ENCODE measurements at places on chromosomes 2 and 18.

DNA sequence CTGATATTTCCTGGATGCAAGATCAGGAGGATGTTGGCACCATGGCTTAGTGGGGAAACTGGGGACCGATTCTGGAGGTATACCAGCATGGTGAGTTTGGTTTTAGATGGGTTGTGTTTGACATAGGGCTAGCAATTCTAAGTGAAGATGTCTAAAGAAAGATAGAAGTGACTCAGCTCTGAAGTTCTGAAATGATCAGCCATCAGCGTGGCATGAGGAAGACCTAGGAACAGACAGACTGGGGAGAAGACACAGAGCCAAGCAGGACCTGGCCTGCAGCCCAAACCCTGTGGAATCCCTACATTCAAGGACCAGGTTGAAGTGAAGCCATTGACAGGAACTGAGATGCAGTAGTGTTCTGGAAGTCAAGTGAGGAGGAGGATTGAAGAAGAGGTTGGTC, 39.8 kb downstream of the HRH4 start:
- DNase-seq, result no peak

- DNase-seq, result no peak
Observed at GRCh38 chr18:65735155-65735554, 15.7 kb upstream of the CDH7 start.

DNA sequence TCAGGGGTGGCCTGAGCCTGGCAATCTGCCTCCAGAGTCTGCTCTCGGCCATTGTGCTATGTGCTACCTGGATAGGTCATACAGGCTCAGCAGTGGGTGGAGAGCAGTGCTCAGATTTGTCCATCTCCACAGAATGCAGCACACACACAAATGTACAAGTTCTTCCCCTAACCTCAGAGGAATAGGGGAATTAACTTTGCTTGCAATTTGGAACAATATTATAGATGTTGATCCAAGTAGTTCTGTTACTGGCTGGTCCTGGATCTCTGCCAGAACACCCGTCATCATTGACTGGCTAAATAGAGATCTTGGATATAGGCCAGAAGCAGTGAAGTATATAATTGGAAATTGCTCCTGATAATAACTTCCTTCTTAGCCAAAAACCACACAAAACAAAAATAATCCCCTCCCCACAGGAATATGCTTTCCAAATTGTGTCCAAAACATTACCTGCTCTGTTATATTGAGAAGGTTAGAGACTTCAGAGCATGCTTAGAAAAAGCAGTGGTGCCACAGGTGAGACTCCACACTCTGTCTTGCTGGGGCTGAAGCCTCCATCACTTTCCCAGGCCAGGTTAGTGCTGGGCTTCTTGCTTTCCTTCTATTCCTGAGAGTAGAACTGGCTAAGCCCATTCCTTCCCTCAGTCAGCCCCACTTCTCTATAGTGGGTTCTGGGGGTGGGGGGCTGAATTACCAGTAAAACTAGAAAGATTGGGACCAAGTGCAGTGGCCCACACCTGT, 38.8 kb downstream of the NCAPH start:
- peak; percentile 52 for DNase-seq

DNA sequence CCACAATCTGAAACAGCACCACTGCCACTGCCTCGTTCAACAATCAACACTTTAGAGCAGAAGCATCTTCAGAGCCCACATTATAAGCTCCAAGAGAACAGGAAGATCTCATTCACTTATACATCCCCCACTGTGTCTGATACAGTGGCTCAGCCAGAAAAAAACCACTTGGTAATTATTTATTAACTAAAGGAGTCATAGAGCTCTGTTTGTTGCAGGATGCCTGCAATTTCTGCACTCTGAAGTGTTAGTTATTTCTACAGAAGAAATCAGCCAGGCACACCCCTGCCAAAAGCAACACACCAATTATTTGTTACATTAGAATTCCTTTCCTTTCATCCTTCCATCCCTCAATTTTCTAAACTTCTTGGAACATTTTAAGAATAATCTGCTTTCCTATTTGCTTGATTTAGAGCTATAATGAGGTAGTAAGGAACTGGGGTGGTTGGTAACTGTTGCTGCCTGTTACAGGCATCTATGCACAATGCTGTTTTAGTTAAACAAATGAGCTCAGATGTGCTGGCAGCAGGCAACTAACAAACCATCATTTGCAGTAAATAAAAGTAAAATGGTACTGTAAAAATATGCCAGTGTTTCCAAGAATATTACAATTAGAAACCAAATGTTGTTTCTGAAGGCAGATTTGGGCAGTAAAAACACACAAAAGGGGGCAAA, 59.9 kb downstream of the DYM start:
- DNase-seq, result no peak

- peak; percentile 55 for DNase-seq
Observed at GRCh38 chr2:164599954-164600589, 21.2 kb downstream of the GRB14 start.

DNA sequence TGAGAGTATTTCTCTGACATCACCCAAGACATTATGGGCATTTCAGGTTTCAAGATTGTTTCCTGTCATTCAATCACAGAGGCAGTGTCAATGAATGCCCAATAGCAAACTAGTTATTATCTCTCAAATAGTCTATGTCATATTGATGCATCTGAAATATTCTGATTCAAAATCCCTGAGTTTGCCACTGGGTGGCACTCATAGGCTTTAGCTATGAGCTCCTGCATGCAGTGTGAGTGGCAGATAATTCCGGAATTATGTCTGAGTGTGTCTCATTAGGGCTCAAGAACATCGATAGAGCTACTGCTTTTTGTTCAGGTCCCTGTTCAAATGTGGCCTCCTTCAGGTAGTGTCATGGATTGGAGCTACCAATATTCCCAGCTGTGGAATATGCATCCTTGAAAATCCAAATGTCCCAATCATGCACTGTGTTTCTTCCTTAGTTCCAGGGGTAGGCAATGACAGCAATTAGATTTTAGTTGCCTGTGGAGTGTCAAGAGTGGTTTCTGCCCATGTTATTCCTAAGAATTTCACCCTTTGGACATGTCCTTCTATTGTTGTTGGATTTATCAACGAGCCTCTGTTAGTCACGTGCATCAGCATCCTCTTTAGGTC, 7.8 kb upstream of the OR6B3 start:
- DNase-seq, result peak; percentile 48

DNA sequence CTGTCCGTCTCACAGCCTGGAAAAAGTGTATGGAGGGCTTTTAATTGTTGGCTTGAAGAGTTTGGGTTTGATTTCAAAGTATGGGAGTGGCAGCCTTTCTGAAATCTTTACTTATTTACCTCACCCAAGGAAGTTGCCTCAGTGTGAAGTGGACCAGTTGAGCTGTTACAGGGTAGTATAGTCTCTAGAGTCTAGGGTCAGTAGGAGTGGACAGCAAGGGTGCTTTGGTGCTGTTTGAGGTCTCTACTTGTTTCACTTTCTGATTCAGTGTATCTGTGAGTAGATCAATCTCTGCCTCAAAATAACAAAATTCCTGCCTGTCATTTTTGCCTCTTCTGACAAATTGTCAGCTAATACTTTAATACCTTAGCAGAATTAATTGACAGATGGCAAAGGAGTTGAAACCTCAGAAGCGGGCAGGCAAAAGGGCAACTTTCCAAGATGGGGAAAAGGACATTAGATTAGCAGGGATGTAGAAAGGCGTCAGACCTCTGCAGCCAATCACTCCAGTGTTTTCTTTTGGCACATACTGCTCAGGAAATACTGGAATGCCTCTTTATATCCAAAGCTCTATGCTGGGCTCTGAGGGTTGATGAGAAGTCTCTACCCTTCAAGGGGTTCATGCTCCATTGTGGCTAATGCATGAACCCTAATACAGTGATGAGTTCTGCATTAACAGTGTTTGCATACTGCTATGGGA, 5.9 kb downstream of the RIOK3 start:
- no peak for DNase-seq

GRCh38 chr2:218733171-218734021, 22.8 kb downstream of the TTLL4 start:
- no peak for DNase-seq

DNA sequence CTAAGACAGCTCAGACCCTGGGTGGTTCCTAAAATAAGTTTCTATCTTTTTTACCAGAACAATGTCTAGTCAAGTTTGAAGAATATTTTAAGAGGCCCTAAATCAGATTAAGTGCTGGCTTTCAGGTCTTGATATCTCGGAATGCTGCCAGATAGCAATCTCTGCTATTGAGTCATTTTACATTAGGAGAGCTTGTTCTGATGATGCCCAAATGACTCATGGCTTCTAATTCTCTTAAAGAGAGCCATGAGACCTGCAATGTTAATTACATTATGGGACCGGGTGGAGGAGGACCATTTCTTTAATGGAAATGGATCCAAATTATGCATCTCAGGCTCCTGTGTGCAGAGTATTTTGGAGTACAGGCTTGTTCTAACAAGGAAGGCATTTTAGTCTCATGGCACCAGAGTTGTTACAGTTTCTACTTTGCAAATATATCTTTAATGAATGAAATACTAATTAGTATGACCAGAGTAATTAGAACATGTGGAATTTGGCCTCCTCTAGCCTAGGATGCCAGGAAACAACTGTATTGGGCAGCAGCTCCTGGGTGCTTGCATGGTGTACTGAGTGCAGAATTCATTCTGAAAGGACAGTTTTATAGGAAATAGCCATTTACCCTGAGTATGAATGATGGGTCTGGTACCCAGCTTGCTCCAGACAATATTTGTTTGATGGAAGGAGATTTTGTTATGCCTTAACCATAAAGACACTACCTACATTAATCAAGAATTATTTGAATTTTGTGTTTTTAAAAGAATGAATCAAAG, 94.0 kb upstream of the SULT1C3 start:
- DNase-seq, result peak; percentile 66

DNA sequence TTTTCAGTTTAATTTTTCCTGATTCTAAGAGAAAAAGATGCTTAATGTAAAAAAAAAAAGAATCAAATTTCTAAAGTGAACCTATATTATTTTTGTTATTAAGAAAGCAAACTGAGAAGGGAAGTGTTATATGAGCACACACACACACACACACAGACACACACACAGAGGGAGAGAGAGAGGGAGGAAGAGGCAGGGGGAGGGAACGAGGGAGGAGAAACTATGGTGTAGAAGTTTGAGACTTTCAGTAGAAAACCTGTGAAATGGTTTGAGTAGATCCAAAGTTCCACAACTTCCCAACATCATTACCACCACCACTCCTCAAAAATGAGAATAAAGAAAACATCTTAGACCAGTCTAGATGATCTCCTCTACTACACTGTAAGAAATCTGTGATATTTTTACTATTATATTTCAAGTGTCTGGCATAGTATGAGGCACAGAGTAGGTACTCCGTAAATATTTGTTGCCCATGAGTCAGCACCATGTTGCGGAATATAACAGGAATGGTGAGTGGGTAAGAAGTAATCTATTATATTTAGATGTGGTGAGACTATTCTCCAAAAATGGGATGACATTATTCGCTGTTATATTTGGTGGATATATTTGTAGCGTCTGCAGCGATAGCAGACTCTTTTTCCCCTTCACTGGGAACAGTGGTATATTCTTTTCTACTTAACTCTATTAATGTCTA, 149.4 kb upstream of the DNMT3A start:
- DNase-seq, result peak; percentile 50

- DNase-seq, result peak; percentile 53
Observed at GRCh38 chr2:74835831-74836674, 2.1 kb downstream of the HK2 start.

DNA sequence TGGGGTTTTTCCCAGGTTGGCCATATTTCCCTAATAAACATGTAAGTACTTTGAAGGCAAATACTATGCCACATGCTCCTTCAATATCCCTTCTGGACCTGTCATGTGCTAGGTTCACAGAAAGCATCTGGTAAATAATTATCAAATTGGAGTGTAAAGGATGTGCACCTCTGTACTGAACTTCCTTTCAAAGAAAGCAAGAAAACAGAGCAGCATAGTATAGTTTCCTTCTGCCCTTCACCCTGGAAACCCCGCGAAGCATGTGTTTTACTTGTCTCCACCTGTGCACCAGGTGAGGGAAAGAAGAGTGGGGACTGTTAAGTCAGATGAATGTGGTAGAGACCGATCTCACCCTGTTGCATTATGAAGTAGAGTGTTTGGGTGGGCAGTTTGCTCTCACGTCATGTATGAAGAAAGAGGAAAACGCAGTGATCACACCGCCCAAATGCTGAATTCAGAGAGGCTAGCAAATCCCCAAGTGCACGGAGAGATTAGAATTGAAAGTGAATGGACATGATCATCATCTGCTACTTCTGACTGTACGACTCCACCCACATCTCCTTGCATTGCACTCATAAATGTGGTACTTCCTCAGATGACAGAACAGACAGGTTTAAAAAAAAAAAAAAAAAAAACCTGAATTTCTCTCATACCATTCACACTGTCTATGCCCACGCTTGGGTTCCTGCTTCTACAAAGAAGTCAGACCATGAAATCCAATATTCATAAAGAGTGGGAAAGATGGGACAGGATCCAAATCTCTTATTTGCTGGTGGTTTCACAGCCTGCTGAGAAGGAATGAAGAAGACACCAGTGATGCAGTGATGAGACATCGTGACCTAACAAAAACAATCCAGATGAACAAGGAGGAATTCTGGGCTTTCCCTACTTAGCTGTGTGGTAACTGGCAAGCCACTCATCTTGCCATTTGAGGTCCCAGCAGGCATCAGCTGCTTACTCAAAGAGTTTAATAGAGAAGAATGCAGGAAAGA, 448.6 kb downstream of the BCL11A start:
- DNase-seq, result no peak

DNA sequence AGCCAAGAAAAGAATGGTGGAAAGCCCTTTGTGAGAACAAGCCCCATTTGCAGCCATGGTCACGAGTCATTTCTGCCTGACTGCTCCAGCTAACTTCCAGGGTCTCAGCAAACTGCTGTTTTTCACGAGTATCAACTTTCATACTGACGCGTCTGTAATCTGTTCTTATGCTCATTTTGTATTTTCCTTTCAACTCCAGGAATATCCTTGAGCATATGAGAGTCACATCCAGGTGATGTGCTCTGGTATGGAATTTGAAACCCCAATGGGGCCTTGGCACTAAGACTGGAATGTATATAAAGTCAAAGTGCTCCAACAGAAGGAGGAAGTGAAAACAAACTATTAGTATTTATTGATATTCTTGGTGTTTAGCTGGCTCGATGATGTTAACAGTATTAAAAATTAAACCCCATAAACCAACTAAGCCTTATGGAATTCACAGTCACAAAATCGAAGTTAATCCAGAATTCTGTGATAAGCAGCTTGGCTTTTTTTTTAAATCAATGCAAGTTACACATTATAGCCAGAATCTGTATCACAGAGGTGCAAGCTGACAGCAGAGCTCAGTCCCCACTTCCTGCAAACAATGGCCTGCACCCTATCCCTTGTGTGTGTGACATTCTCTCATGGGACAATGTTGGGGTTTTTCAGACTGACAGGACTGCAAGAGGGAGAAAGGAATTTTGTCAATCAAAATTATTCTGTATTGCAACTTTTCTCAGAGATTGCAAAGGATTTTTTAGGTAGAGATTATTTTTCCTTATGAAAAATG, 26.1 kb downstream of the SLC14A1 start:
- no peak for DNase-seq

- peak; percentile 6 for DNase-seq
Observed at GRCh38 chr2:135701442-135701841, 40.2 kb upstream of the UBXN4 start.
